ENCODE measurements at places on chromosomes 16 and 17. TPM values are rescaled to one million over a fixed set of nuclear protein-coding genes. Genes with fewer than 3 reads are reported as not detected.

ABI3 gene
- total RNA-seq = not detected

CCL23 gene
- total RNA-seq = not detected

DNA sequence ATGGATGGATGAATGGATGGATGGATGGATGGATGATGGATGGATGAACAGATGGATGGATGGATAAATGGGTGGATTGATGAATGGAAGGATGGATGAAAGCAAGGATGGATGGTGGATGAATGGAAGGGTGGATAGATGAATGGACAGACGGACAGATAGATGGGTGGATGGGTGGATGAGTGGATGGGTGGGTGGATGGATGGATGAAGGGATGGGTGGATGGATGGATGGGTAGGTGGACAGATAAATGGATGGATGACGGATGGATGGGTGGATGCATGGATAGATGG, 14.9 kb downstream of the SRL start:
- DNase-seq = no peak

SLC22A31 gene
- total RNA-seq = 0.26 TPM

- no peak for DNase-seq
These were observed 17.6 kb downstream of the WWP2 start for GRCh38 chr16:69779724-69780123.

GRCh38 chr17:41026715-41027471, at the start of gene KRTAP1-5:
Gene KRTAP1-5 (minus strand): TSS chr17:41027208. CDS start chr17:41027155, 53 bp downstream.
- DNase-seq = peak; percentile 49

- no peak for DNase-seq
These were observed 40.2 kb downstream of the CDRT15 start for GRCh38 chr17:14196377-14196997.

- DNase-seq = peak; percentile 22
These were observed 135.2 kb upstream of the ELAC2 start for GRCh38 chr17:13153036-13153435.

GRCh38 chr16:85369741-85370528, 243.2 kb upstream of the GSE1 start:
- DNase-seq = peak; percentile 37

FBXL19 gene
- total RNA-seq = 10.0 TPM

CES1 gene
- total RNA-seq = 0.26 TPM

- DNase-seq = no peak
These were observed 447.0 kb downstream of the SOX9 start for GRCh38 chr17:72567774-72568173.

- no peak for DNase-seq
These were observed at the start of gene CORO6 for GRCh38 chr17:29622337-29623282. Gene CORO6 (minus strand): TSS chr17:29622912. CDS start chr17:29621421, 1,491 bp downstream.

DNA sequence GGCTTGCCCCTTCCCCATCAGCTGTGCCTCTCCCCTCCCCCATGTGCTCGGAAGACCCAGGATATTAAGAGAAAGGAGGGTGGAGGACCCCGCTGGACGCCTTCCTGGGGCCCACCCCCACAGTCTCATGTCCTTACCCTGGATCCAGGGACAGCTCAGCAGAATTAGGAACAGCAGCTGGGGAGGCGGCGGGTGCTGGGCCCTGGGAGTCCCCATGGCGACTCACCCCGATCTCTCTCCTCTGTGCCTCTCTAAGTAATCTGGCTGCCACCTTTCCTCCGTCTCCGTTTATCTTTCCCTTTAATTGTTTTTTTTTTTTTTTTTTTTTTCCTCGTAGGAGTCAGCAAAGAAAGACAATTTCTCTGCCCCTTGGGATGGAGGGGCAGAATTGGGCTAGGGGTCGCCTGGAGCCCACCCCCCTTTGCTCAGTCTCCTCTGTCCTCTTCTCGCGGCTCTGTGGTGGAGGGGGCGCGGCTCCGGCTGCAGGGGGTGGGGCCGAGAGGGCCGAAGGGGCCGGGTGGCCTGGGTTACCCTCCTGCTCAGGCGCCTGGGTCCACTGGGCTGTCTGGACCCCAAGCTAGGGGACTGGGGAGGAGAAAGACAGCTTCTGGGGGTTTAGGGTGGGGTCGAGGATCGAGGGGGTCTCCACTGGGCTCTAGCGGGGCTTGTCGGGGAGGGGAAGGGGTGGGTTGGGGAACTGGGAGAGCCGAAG, 390 bp downstream of the SEZ6L2 start:
- DNase-seq = no peak

DNA sequence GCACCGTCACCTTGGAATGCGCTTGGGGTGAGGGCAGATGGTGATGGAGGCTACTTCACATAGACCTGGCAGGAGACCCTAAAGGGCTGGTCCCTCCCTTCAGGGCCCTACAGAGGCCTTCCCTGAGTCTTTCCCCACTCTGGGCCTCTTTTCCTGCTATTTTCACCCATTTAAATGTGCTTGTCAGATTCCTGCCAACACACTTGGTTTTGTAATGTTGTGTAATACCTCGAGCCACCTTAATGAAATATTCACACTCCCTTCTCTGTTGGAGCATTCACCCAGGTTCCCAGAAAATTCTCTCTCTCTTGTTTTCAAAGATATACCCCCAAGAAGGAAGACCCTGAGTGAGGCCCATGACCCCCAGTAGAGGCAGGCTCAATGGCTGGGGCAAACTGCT, 456.6 kb upstream of the DYNLRB2 start:
- no peak for DNase-seq

GRCh38 chr17:57234061-57234738, 22.1 kb upstream of the MSI2 start:
- no peak for DNase-seq

DNA sequence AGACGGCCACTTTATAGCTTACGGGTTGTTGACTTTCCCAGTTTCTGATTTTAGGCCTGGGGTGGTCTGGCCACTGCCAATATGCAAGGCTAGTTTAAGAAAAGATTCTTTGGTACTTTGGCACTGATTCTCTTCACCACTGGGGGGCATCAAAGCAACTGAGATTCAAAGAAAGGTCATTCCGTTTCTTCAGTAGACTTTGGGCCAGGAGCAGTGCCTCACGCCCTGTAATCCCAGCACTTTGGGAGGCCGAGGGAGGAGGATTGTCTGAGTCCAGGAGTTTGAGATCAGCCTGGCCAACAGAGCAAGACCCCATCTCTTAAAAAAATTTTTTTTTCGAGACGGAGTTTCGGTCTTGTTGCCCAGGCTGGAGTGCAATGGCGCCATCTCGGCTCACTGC, 53.0 kb downstream of the RPA1 start:
- DNase-seq = peak; percentile 36

DNA sequence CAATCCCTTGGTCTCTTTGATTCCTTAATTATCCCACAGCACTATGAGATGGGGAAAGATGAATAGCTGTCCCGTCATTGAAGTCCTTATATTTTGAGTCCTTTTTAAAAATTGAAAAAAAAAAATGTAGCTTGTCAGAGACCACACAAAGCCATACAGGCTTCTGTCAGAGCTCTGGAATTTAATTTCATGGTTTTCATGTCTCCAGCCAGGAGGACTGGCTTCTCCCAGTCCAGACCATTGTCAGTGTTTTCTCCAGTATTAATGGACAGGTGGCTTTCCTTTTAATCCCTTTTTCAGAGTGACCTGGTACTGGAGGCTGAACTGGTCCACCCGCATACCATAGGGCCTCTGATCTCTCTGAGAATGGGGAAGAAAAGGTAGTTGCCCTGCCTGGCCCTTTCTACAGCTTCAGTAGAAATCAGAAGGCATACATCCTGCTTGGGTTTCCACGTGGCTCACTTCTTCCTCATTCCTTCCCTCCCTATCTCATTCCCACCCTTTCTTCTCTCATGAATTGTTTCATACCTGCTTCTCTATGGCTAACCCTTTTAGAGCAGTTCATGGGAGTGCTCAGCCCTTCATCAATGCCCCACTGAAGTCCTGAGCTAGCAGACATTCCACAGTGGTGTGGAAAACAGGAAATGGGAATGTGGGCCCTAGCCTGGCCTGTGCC, 29.1 kb downstream of the TRIM16 start:
- DNase-seq = peak; percentile 65

MNT gene
- total RNA-seq = 5.0 TPM

AIPL1 gene
- total RNA-seq = under 0.01 TPM

DNA sequence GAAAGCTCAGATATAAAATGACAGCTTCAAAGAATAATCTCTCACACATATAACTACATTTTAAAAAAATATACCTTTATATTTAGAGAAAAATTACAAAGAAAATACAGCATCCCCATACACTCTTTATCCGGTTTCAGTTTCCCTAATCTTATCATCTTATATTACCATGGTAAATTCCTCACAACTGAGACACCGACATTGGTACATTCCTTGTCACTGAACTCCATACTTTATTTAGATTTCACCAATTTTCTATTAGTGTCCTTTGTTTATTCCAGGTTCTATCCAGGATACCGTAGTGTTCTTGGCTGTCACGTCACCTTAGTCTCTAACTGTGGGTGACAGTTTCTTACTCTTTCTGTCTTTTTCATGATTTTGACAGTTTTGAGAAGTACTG, 22.0 kb upstream of the ABCA10 start:
- no peak for DNase-seq

GRCh38 chr16:6837722-6838121, 494.9 kb upstream of the RBFOX1 start:
- DNase-seq = no peak

DNA sequence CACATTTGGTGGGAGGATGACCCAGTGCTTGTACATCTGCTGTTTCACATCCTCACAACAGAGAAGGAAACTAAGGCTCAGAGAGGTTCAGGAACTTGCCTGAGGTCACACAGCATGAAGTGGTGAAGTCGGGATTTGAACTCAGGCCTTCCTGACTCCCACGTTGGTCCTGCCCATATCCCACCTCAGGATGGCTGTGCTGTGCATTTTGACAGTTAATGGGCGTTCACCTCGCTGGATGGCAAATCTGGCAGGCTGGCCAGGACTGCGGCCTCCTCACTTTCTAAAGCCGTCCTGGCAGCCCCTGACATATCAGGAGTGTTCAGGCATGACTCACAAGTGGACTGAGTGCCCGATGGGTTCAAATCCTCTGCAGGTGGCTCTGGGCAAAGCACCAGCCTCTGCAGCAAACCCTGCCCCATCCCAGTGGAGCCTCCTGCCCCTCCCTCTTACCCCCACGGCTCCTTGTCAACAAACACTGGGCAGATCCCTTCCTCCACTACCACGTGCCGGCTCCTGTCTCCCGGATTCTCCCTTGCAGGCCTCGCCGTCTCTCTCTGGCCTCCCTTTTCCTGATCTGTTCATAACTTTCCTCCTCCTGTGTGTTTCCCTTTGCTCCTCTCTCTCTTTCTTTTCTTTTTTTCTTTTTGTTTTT, 29.2 kb downstream of the SOCS3 start:
- DNase-seq = no peak

DNA sequence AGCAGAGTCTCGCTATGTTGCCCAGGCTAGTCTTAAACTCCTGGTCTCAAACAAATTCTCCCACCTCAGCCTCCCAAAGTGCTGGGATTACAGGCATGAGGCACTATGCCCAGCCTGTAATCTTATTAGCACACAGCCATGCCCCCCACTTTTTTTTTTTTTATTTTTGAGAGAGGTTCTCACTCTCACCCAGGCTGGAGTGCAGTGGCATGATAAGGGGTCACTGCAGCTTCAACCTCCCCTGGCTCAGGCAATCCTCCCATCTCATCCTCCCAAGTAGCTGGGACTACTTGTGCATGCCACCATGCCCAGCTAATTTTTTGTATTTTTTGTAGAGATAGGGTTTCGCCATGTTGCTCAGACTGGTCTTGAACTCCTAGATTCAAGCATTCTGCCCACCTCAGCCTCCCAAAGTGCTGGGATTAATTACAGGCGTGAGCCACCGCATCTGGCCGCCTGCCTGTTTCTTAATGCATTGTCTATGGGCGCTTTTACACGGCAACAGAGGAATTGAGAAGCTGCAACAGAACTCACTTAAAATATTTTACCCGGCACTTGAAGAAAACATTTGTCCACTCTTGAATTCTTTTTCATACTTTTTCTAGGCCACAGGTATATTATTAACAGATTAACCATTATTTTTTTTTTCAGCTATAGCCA, 8.8 kb upstream of the CEP20 start:
- no peak for DNase-seq

GRCh38 chr17:82627405-82627804, 20.8 kb downstream of the WDR45B start:
- no peak for DNase-seq

GRCh38 chr16:59164461-59164860, 430.3 kb upstream of the GOT2 start:
- no peak for DNase-seq

DNA sequence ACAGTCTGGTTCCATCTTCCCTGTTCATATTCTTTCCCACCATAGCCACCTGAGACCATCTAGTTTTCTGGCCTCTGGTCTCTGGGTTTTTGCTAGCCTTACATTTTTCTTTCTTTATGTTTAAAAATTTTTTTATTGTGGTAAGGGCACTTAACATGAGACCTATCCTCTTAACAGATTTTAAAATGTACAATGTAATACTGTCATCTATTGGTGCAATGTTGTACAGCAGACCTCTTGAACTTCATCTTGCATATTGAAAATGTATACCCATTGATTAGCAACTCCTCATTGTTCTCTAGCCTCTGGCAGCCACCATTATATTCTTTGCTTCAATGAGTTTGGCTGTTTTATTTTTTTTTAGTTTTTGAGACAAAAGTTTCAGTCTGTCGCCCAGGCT, 39.2 kb downstream of the ITGAM start:
- DNase-seq = peak; percentile 29

DNA sequence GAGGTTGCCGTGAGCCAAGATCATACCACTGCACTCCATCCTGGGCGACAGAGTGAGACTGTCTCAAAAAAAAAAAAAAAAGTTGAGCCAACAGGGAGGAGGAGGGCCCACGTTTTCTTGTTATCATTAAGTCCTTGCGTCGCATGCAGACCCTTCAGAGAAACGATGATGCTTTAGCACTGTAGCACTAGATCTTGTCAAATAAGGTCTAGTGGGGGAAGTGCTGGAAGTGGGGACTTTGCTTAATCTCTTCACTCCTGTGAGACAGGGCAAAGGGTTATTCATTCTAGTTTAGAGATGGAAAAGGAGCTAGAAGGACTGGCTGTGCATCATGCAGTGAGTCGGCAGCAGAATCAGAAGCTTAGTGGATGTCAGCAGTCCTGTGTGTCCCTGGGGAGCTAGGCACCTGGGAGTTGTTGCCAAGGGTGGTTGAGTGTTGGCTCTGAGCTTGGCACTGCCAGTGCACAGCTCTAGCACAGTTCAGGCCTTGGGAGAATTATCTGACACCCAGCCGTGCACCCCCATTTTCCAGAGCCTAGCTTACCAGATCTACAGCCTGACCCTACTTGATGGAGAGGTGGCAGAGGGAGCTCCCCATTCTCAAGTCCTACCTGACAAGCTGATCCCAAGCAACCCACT, 33.4 kb upstream of the TBX2 start:
- no peak for DNase-seq
